Right atrium auricular region (tissue), 2 donors: ENCODE measurements at places on chromosomes 5 and 9. TPM values are rescaled to one million over a fixed set of nuclear protein-coding genes. Genes with fewer than 3 reads are reported as not detected.

DNA sequence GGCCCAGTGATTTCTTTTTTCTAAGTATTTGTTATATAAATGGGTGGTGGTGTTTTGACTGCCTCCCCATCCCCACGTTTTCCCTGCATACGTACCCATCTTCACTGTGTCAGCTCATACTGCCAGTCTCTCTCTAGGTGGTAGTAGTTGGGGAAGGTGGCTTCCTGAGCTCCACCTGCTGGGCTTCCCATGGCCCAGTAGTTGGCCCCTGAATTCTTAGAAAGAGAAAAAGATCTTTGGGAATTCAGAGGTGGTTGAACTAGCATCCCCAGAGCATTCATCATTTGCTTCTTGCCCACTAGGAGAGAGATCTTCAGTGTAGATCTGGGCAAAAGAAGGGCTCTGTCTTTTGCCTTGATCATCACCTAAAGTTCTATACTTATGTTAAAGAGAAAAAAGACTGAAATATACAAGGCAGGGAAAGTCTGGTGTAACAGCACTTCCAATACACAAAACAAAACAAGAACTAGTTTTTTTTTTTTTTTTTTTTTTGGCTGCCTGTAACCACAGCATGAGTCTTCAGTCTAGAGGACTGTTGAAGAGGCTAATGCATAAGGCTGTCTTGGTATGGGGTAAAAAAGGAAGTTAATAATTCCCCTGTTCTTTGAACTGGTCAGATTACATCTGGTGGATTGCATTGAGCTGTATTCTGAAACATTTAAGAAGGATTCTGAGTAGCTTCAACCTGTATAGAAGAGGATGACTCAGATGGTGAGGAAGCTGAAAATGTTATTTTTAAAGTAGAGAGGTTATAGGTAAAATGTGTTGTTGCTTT, 128.7 kb downstream of the ATG10 start:
- no peaks in the 10 kb centered on the region for H3K4me1 ChIP-seq
- no peak for DNase-seq
- no peaks in the 10 kb centered on the region for H3K27me3 ChIP-seq
- H3K4me3 ChIP-seq, result no peak overlapping the region
- no peak overlapping the region for H3K27ac ChIP-seq

The TEK gene
- 30.7 TPM for total RNA-seq

- no peaks in the 10 kb centered on the region for H3K36me3 ChIP-seq
- no peak overlapping the region for H3K4me3 ChIP-seq
- H3K27ac ChIP-seq, result no peak overlapping the region
- no peak for DNase-seq
- H3K27me3 ChIP-seq, result no peaks in the 10 kb centered on the region
- no peaks in the 10 kb centered on the region for H3K4me1 ChIP-seq
These were observed 42.1 kb upstream of the TAF11L2 start for GRCh38 chr5:17455942-17456341.

The IL12B gene
- not detected for total RNA-seq

The CER1 gene
- not detected for total RNA-seq

DNA sequence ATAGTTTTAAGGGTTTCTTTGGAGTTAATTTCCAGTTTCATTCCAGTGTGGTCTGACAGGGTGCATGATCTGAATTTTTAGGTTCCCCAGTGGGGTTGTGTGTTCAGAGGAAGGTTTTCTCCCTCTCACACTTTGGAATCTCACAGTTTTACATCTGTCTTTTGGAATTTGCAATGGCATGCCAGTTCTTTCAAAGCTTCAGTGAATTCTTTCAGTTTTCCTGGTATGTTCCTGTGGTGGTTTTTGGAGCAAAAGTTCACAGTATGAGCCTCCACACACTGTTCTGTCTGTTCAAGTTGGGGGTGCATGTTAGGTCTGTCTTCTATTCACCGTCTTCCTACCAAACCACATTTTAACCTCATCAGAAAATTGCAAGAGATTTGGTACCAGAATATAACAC, 624.2 kb downstream of the KCTD16 start:
- H3K4me1 ChIP-seq, result no peaks in the 10 kb centered on the region
- H3K4me3 ChIP-seq, result no peak overlapping the region
- H3K27ac ChIP-seq, result no peak overlapping the region
- H3K27me3 ChIP-seq, result no peaks in the 10 kb centered on the region

DNA sequence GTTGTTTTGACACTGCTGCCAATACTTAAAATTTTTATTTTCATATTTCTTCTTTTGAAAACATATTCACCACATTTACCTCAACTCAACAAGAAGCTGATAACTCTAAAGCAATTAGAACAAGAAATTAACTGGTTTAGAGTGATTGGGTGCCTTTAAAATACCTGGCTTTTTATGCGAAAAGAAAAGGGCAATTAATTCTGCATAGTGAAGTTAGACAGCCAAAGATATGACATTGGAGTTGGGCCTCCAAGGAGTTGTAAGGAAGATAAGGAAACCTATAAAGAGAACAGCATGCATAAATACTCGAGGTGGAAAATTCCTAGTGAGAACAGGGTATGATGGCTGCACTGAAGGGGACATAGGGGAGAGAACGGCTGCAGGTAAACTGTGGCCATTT, 9.6 kb downstream of the AK6 start:
- peaks cover 20% of the 10 kb centered on the region for H3K36me3 ChIP-seq
- no peaks in the 10 kb centered on the region for H3K27me3 ChIP-seq
- H3K4me3 ChIP-seq, result no peak overlapping the region
- DNase-seq, result no peak

DNA sequence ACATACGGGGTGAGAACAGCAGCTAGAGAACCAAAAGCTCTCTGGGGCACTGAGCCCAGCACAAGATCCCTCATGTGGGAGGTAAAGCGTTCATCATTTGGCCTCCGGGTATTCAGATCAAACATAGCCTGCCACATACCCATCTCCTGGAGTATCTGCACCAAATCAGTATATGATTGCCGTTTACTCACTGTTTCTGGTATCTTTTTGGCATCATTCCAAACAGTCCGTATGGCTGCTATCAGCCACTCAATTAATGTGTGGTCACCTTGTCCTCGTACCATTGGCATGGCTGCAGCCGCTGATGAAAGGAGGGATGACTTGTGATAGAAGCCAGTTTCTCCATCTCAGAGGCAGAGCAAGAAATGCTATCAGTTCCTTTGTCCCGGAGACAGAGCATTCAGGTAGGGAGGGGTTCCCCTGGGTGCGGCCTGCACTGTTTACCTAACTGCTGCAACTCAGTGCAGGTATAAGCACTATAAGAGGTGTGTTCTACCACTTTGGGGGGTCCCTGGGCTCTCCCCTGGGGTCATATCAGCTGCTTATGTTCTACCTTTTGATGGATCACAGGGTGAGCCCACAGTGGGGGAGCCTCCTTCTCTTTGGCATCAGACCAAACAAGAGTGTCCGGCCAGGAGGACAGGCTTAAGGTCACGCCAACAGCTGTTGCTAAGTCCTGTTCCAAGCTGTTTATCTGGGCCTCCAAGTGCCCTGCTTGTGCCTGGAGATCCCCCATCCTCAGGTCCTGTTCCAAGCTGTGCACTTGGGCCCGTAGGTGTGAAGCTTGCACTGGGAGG, 9.4 kb downstream of the DMAC1 start:
- no peak overlapping the region for H3K27ac ChIP-seq
- H3K4me1 ChIP-seq, result no peaks in the 10 kb centered on the region
- H3K36me3 ChIP-seq, result peaks cover 10% of the 10 kb centered on the region
- no peaks in the 10 kb centered on the region for H3K27me3 ChIP-seq
- DNase-seq, result no peak
- H3K4me3 ChIP-seq, result no peak overlapping the region

The ZNF354C gene
- 2.7 TPM for total RNA-seq

DNA sequence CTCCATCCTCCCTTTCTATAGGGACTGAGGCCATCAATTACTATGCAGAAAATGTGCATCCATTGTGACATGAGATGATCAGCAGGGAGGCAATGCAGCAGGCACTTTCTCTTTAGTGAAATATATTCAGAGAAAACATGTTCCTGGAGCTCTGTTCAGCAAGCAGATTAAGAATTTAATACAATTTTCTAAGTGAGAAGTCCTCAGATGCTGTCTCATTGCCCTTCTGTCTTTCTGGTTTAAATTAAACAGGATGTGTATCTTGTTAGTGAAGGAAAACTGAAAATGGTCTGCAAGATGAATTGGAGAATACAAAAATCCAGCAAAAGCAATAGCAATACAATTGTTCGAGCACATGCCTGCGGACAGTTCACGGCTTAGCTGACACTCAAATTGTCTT, 445.8 kb upstream of the RIOK2 start:
- H3K27me3 ChIP-seq, result no peaks in the 10 kb centered on the region
- no peak overlapping the region for H3K27ac ChIP-seq
- no peak for DNase-seq
- H3K36me3 ChIP-seq, result no peaks in the 10 kb centered on the region

DNA sequence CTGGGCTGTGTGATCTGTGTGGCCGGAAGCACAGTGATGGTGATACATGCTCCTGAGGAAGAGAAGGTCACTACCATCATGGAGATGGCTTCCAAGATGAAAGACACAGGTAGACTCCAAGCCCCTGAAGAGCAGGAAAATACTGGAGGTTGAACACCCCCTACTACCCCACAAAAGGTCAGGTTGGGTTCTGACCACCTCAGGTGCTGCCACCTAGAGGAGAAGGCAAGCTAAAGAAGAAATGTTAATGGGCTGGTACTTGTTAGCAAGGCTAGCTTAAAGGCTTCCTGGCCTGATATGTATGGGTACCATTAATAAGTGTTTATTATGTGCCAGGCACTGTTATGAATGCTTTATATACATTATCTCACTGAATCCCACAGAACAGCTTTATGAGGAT, 11.7 kb downstream of the NIPAL4 start:
- H3K4me1 ChIP-seq, result peaks cover 34% of the 10 kb centered on the region
- DNase-seq, result no peak
- H3K36me3 ChIP-seq, result peaks cover 5% of the 10 kb centered on the region
- H3K27me3 ChIP-seq, result no peaks in the 10 kb centered on the region
- no peak overlapping the region for H3K27ac ChIP-seq
- H3K4me3 ChIP-seq, result no peak overlapping the region

DNA sequence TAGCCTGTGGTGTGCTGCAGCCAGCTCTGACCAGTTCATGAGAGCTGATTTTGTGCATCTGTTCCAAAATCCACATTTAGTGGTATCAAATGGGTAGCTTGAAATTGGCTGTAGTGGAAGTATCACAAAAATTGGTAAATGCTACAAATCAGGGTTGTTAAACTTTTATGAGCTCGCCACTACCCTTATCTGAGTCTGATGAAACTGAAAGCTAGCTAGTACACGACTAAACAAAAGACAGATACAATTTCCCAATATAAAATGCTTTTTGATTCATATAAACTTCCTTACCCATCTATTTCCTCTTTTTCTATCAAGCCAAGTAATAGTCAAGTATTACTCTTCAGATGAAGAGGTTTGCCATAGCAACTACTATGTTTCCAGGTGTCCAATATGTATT, 392.0 kb downstream of the TMEM161B start:
- no peak overlapping the region for H3K27ac ChIP-seq
- no peak overlapping the region for H3K4me3 ChIP-seq
- no peak for DNase-seq
- H3K4me1 ChIP-seq, result no peaks in the 10 kb centered on the region

DNA sequence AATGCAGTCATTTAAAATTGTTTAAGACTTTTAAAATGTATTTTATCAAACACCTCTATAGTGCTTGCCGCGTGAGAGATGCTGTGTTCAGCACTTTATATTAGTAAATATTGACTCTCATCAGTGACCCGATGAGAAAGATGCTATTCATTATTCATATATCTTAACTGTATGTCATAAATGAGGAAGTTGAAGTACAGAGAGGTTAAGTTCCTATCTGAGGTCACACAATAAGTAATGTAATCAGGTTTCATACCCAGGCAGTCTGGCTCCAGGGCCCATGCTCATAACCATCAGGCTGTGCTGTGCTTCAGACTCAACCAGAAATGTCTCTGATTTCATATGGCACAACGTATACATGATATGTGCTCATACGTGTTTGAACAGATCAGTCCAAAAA, 119.0 kb downstream of the SV2C start:
- H3K27me3 ChIP-seq, result no peaks in the 10 kb centered on the region
- no peaks in the 10 kb centered on the region for H3K4me1 ChIP-seq
- no peak for DNase-seq
- no peaks in the 10 kb centered on the region for H3K36me3 ChIP-seq
- H3K27ac ChIP-seq, result no peak overlapping the region

The PRRC1 gene
- total RNA-seq, result 19.3 TPM

DNA sequence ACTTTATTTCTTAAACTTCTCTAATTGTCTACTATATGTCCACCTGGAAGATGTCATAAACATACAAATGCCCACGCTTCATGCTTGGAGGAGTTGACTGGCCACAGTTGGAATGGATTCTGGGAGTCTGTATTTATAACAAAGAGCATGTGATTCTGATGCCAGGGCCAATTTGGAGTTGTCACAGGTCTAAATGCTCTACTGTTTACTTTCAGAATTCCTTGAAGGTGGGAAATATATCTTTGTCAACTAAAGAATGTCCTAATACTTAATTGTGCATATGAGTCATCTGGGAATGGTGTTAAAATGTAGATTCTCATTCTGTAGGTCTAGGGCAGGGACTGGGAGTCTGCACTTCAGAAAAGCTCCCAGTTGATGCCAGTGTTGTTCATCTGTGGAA, 196.1 kb downstream of the ANXA1 start:
- no peaks in the 10 kb centered on the region for H3K4me1 ChIP-seq
- no peak overlapping the region for H3K4me3 ChIP-seq
- H3K27ac ChIP-seq, result no peak overlapping the region
- H3K27me3 ChIP-seq, result no peaks in the 10 kb centered on the region
- DNase-seq, result no peak

GRCh38 chr9:82273121-82273520, 284.5 kb downstream of the SPATA31D1 start:
- no peaks in the 10 kb centered on the region for H3K27me3 ChIP-seq
- H3K36me3 ChIP-seq, result no peaks in the 10 kb centered on the region
- no peak overlapping the region for H3K4me3 ChIP-seq
- H3K4me1 ChIP-seq, result no peaks in the 10 kb centered on the region

GRCh38 chr5:39176759-39177630, 42.4 kb downstream of the FYB1 start:
- H3K36me3 ChIP-seq, result no peaks in the 10 kb centered on the region
- H3K27me3 ChIP-seq, result no peaks in the 10 kb centered on the region
- H3K4me3 ChIP-seq, result no peak overlapping the region
- no peak for DNase-seq
- H3K27ac ChIP-seq, result no peak overlapping the region

DNA sequence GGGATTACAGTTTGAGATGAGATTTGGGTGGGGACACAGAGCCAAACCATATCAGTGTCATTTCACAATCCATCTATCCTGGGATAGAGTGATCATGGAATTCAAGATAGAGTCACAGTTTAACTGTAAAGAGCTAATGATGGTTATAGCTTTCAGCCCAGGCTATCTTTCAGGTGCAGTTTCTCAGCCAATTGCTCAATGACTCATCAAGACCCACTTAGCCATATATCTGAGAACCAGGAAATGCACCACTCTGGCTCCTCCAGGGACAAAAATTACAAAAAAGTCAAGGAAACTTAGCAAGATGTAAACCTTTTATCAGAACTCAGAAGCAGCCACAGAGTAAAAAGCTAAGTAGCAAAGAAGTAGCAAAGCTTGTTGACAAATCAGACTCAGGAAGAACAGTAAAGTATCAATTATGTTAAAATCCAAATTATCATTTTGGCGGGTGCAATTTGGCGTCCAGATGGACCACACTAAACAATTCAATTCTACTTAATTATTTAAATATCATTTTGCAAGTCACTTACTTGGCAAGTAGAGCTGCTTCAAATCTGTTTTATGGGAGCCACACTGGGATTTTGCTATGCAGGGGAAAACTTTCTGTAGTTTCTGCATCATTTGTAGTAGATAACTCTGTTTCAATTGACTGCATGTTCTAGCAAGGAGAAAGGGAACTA, 169.4 kb downstream of the TLE1 start:
- no peaks in the 10 kb centered on the region for H3K36me3 ChIP-seq
- H3K4me3 ChIP-seq, result no peak overlapping the region
- no peaks in the 10 kb centered on the region for H3K27me3 ChIP-seq
- no peaks in the 10 kb centered on the region for H3K4me1 ChIP-seq
- no peak for DNase-seq
- H3K27ac ChIP-seq, result no peak overlapping the region

The ANKHD1 gene
- total RNA-seq, result 58.6 TPM
